Substantia nigra (tissue), 51 donors: ENCODE measurements at places on chromosomes 7 and 10.

GRCh38 chr7:131000873-131001272 lies 266.9 kb upstream of the KLF14 start:
- DNase-seq = no peak

DNA sequence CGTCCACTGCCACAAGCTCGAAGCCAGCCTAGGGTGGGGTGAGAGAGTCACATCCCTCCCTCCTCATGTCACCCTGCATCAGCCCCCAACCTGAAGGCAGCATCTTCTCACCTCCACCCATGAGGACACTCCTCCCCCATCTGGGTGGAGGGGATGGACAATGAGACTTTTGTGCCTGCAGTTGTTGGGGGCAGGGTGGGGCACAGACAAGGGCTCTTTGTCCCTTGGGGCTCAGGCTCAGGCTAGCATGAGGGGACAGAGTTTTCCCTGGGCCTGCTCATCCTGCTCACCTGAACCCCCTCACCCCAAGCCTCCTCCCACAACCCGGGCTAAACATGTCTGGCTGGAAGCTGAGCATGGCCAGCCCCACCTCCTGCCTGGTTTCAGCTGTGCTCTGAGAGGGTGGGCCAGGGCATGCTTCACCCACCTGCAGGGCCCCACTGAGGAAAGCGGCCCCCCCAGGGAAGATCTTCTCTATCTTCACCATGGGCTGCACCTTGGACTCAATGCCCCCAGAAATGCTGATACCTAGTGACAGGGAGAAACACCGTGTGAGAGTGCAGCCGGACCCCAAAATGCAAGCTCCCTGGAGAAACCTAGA lies 9.3 kb downstream of the LZTS2 start:
- peak; percentile 55 for DNase-seq

DNA sequence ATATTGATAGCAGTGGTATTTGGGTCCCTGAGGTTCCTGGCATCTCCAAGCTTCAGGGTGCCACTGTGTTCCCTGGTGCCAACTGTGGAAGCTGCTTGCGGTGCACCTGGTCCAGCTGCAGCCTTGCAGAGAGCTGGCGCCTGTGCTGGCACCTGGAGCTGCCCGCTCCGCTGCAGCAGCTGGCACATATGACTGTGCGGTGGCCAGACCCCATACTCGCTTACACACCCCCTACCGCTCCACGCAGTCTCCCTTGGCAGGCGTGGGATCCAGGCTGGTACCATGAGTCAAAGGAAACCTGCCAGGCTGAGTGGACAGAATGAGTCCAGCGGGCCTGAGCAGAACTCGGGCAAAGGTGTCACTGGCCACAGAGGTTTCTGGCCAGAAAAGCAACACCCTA lies 89.9 kb upstream of the JAZF1 start:
- DNase-seq = no peak

- DNase-seq = no peak
These were observed 386.9 kb downstream of the HTR7 start for GRCh38 chr10:90470966-90471365.

GRCh38 chr7:130789436-130789835 lies 55.4 kb upstream of the KLF14 start:
- DNase-seq = no peak

- DNase-seq = no peak
These were observed 229.7 kb downstream of the CUX1 start for GRCh38 chr7:102047167-102047566.

- DNase-seq = no peak
These were observed 319.2 kb downstream of the EXOC4 start for GRCh38 chr7:133572087-133572486.

DNA sequence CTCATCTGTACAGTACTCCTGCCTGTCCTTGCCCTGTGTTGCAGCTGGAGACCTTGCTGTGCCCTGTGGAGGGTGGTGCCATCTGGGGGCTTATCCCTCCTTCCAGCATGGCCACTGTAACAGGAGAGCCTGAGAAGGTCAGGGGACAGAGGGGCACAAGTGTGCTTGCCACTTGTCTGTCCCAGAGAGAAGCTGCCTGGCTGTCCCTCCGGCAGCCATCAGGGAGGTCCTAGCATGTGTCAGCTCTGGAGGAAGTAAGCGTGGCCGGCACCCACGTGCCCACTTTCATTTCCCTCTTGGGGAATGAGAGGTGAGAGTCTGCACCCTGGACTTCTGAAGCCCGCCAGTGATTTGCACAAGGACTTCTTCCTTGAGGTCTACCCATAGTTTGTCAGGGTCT lies 97.0 kb upstream of the PPIF start:
- no peak for DNase-seq

GRCh38 chr7:37558320-37559096 lies 109.8 kb upstream of the ELMO1 start:
- no peak for DNase-seq

DNA sequence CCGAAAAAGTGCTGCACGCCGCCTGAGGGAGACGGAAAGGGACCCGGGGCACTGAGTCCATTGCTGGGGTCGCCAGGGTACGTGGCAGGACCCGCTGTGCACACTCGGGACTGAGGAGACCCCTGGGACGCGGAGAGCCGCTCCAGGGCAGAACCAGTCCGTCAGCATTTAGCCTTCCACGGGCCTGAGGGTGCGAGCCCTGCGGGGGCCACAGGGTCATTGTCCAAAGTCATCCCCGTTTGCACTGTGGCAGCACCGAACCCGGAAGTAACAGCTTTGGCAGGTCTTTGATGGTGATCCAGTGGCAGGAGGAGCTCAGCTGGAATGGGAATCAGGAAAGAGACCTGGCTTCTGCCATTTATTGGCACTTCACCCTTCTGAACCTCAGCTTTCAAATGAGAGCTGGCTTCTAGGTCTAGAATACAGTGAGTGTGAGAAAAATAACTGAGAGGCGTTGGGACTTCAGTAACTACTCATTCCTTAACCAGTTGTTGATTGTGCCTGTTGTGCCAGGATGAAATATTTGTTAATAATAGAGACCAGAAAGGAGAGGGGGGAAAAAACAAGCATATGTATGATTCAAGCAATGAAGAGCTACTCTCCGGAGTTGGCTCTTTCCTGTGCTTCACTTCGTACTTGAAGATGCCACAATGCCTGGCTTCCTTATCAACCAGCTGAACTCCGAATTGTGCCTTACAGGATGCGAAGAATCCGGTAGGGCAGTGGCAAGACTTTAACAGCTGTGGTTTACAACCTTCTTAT lies 811 bp upstream of the ARHGAP12 start:
- DNase-seq = peak; percentile 57

DNA sequence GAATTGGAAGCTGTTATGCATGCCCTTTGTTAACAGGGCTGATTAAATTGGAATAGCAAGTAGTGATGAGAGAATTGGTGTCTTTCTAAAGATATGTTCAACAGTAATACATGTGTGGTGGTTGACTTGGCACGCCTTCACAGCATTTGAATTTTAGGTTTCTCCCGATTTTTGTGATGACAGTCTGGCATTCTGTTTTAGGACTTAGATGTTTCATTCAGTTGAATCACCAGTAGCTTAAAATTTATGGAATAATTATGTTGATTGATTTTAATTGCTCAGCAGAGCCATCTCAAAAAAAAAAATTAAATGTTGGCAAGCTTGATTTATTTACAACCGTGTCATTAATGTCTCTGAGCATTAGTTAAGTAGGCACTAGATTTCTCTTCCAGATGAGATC lies 219.7 kb downstream of the CSTF2T start:
- no peak for DNase-seq

DNA sequence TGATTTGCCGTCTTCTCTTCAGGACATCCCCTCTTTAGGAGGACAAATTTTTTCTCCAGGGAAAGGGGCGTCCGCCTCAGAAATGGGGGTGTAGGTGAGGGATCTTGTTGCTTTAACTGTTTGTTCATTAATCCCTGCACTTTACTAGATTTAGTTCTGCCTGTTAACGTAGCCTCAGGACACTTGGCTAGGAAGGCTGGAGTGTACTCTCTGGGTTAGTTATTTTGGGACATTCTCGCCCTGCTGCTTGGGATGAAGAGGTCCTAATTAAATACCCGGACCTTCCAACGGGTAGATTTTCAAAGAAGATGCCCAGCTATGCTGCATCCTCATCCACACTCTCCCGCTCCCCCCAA lies 552 bp upstream of the ZNF365 start:
- no peak for DNase-seq
